ENCODE measurements at places on chromosomes 4 and X.

GRCh38 chr4:76585897-76586360 lies 150.9 kb downstream of the SHROOM3 start:
- DNase-seq: no peak

- DNase-seq: no peak
Observed at GRCh38 chrX:9561199-9561598, 96.3 kb downstream of the TBL1X start.

DNA sequence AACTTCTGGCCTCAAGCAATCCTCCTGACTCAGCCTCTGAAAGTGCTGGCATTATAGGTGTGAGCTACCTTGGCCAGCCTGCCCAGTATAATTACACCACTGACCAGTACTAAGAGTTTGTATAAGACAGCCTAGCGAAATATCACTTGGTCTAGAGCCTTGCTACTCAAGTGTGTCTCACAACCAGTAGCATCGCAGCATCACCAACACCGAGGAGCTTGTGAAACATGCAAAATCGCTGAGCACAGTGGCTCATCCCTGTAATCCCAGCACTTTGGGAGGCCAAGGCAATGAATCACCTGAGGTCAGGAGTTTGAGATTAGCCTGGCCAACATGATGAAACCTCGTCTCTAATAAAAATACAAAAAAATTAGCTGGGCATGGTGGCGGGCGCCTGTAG lies 102.0 kb upstream of the GATB start:
- peak; percentile 50 for DNase-seq

- DNase-seq: no peak
Observed at GRCh38 chr4:169094656-169095231, 84.7 kb upstream of the CBR4 start.

- no peak for DNase-seq
Observed at GRCh38 chr4:158805635-158806471, 37.0 kb downstream of the FNIP2 start.

DNA sequence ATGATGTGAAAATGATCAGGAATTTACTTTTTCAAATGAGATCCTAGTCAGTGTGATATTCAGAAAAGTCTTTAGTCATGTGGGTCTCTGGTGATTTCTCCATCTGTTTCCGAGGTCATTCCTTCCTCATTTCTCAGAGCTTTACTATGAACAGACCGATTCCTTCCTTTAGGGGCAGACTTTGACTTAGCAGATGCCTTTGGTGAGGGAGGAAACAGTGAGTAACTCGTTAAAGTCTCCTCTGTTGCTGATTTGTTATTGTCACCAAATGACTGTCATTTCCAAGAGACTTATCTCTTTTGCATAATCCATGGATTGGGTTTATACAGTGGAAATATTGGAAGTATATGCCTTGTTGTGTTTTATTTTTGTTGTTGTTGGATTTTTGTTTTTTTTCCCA lies 76.2 kb upstream of the CD99 start:
- DNase-seq: peak; percentile 78

DNA sequence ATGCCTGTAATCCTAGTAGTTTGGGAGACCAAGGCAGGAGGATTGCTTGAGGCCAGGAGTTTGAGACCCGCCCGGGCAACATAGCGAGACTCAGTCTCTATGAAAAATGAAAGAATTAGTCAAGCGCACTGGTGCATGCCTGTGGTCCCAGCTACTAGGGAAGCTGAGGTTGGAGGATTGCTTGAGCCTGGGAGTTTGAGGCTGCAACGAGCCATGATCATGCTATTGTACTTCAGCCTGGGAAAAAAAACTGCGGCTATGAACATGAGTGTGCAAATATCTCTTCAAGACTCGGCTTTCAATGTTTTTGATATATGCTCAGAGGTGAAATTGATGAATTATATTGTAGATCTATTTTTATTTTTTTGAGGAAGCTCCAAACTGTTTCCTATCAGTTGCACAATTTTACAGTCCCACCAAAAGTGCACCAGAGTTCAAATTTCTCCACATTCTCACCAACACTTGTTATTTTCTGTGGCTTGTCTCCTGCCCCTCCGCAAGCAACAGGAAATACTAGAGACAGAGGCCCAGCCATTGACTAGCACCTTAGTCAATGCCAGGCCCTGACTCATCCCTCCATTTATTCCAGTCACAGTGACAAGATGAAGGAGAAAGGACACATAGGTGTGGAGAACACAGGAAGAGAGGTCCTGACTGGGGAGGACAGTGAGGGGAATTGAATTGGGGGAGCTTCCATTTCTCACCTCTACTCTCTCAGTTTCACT lies 33.1 kb upstream of the ZNF41 start:
- DNase-seq: no peak

GRCh38 chrX:40152741-40153344 lies 55.1 kb upstream of the BCOR start:
- DNase-seq: no peak

DNA sequence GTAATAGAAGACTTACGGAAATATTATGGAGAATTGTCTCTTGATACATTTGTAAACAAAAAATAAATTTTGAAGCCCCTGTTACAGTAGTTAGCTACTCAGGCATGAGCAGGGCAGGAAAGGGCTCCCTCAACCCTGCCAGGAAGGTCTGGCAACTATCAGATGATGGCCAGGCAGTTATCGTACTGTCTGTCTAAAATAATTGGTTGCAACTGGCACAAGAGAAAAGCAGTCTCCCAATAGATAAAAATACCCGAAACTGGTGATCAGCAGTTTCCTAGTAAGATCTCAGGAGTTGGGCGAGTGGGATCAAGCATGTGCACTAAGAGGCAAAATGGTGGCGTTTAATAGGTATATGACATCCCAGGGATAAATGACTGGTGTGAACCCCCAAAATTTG lies 1336.3 kb downstream of the C4orf33 start:
- no peak for DNase-seq

GRCh38 chr4:128277856-128278255 lies 9.8 kb downstream of the PGRMC2 start:
- DNase-seq: no peak

DNA sequence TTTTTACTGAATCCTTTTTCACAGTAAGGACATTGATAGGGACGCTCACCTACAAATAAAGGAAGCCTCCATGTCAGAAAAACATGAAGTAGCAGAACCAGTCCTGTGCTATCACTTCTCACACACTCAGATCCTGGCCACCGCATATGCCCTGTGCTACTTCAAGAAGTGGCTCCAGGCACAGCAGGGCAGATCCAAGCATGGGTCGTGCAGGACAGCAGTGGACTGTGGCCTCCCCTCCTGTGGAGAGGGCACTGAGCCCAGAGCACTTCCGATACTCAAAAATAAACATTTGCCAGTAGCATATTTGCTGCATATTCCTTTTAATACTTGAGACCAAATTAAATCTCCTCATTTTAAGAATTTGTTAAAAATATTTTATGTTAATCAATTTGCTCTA lies 167.9 kb downstream of the PRDM5 start:
- no peak for DNase-seq

DNA sequence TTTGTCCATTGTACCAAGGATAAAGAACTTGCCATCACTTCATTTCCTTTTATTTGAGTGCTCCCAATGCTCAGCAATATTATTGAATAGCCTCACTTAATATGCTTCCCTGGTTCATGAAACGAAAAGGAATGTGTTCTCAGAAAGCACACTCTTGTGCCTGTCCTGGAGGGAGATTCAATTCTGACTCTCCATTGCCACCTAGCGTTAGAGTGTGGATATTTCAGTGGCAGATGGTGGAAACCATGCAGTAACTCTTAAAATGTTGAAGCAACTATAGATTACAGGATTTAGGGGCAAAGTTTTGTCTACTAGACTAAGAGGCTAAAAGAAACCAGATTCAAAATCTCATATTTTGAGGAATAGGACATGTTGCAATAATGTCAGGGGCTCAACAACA lies 36.0 kb downstream of the GAB3 start:
- DNase-seq: no peak

- DNase-seq: no peak
Observed at GRCh38 chrX:139211568-139212182, 318.9 kb upstream of the F9 start.

DNA sequence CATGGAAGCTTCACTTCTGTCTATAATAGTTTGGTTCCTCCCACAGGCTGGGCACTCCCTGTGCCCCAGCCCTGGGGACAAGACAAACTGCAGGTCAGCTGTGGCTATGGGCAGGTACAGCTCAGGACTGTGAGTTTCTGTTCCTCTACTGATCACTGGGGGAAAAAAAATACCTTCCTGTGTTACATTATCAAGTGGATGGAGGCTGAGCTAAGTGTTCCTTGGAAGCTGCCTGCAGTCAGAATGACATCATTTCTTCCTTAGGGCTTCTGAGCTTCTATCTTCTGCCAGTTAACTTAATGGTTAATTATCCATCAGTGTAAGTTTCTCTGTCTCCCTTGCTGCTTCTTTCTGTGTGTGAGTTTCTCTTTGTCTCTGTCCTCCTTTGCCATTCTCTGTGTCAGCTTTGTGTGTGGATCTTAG lies 4.6 kb downstream of the RAB33A start:
- no peak for DNase-seq

DNA sequence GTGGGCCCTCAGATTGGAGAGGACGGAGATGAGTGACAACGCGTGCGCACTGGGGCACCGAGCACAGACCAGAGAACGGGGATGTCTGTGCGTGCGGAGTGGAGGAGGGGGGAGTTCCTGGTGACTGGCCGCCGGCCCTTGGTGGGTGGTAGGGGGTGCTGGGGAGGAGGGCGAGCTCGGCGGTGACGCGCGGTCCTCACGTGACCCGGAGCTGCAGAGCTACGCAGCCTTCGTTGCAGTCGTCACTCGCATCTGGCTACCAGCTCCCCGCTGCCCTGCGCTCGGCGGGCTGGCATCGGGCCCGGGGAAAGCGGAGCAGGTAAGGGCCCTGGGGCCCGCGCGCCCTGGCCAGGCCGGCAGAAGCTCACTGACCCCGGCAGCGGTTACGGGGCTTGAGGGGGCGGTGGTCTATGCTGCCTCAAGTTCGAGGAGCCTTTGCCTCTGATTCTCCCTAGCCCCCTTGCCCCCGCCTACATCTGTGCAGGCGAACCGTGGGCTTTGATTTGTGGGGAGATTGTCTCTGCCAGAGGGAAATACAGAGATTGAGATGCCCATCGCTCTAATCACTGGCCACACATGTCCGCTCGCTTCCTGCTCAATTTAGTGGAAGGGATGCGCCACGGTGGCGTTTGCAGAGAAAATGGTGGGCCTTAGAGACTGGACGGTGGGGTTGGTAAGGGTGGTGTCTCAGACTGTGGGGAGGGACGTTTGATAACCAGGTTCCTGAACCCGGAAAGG lies at the start of gene ARMCX4:
Gene ARMCX4 (plus strand): TSS at position 245 of the 738 bp plus-strand sequence. CDS start 3,134 bp downstream, outside the sequence.
- DNase-seq: no peak

DNA sequence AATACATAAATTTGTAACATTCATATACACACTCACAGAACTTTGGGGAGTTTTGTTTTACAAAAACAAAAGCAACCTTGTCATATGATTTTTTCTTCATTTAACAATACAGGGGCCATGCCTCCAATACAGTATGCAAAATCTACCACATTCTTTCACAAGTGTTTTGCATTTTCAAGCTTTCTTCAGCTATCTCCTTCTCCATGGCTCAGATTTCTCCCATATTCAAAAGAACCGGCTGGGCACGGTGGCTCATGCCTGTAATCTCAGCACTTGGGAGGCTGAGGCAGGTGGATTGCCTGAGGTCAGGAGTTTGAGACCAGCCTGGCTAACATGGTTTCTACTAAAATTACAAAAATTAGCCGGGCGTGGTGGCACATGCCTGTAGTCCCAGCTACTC lies 4.1 kb downstream of the TEX13B start:
- DNase-seq: no peak

- DNase-seq: no peak
Observed at GRCh38 chrX:18158963-18159362, 61.7 kb downstream of the BEND2 start.

- DNase-seq: no peak
Observed at GRCh38 chrX:130851569-130851968, 51.4 kb downstream of the ENOX2 start.

GRCh38 chr4:179624768-179625181 lies 2182.5 kb upstream of the AGA start:
- DNase-seq: peak; percentile 65

- no peak for DNase-seq
Observed at GRCh38 chr4:23290656-23291055, 597.9 kb downstream of the GBA3 start.

DNA sequence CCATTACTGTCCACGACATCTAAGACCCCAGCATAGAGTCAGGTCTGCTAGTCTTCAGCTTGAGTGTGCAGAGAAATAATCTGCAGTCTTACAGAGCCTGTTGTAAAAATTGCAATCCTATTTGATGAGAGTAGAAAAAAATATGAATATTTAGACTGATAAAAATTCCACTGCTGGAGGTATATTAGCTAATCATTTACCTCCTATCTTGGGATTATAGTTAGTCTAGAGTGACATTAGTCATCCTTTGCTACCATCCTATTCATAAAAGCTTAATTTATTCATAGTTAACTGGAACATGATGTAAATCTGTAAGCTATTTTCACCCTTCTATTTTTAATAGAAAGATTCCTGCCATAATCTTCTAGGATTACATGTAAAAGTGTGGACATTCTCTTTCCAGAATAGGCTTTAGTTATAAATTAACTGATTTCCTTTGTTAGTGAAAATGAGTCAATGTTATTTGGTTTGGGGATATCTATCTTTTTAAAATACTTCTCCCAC lies 26.7 kb downstream of the C4orf54 start:
- DNase-seq: no peak

- no peak for DNase-seq
Observed at GRCh38 chr4:5923376-5923775, 30.5 kb upstream of the CRMP1 start.

GRCh38 chr4:75940692-75941253 lies at the start of gene NAAA:
NAAA (minus strand) TSS chr4:75941013; CDS start chr4:75940949, 64 bp downstream.
- peak; percentile 13 for DNase-seq

- DNase-seq: no peak
Observed at GRCh38 chr4:37780444-37781130, 45.9 kb upstream of the PGM2 start.

DNA sequence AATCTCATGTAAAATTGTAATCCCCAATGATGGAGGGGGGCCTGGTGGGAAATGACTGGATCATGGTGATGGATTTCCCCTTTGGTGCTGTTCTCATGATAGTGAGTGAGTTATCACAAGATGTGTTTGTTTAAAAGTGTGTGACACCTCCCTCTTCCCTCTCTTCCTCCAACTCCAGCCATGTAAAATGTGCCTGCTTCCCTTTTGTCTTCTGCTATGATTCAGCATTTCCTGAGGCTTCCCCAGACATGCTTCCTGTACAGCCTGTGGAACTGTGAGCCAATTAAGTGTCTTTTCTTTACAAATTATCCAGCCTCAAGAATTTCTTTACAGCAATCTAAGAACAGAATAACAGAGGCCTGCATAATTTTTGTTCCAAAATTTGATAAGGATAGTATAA lies 85.2 kb downstream of the ANAPC10 start:
- peak; percentile 22 for DNase-seq
